A549 treated with GW870086 at 1 μM for 4 hours (cell line): ENCODE measurements at places on chromosomes 13 and 19. TPM values are rescaled to one million over a fixed set of nuclear protein-coding genes. Genes with fewer than 3 reads are reported as not detected.

Gene NFILZ
- not detected in 5 replicates for total RNA-seq

Gene ICAM5
- 0.34 to 1.1 TPM (median 0.61 TPM) in 5 replicates for total RNA-seq

Gene ZNF540
- 0.18 TPM in 1 of 5 replicates, not detected in the others for total RNA-seq

Gene NXNL1
- not detected in 5 replicates for total RNA-seq

Gene ZNF677
- total RNA-seq: not detected in 5 replicates

Gene RFPL4A
- 0.53 to 1.2 TPM (median 0.97 TPM) in 5 replicates for total RNA-seq

Gene PSPN
- 0.69 to 1.2 TPM (median 1.0 TPM) in 5 replicates for total RNA-seq

Gene CACNG7
- 5.1 to 10.5 TPM (median 8.6 TPM) in 5 replicates for total RNA-seq

Gene SERPINE3
- total RNA-seq: not detected in 5 replicates

Gene HRC
- total RNA-seq: 0.06 TPM in 2 of 5 replicates, not detected in the others

Gene CFAP97D2
- not detected in 5 replicates for total RNA-seq
